ELR (cell line): ENCODE measurements at places on chromosomes 16 and 17.

GRCh38 chr17:65173284-65173793 is 36.2 kb downstream of the RGS9 start:
- DNase-seq, result peak; percentile 73

- DNase-seq, result peak; percentile 59
Observed at GRCh38 chr17:32007463-32008298, 498 bp downstream of the LRRC37B start.

DNA sequence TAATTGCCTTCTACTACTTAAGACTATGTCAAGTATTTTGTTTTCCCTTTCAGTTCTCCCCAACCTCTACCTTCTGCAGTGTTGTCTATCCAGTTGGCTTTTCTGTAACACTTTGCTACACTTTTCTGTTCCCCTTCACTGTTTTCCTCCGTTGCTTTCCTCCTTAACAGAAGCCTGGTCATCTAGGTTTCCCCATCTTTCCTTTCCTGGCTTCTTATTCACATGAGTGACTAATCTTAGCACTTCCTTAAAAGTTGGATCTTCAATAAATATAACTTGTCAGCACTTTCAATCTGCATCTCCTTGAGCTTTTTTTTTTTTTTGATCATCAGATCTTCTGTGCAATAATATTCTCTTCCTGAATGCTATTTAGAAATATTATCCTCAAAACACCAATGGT is 2.8 kb upstream of the SLFN11 start:
- peak; percentile 78 for DNase-seq

- no peak for DNase-seq
Observed at GRCh38 chr17:69820876-69821473, 254.1 kb upstream of the KCNJ16 start.

DNA sequence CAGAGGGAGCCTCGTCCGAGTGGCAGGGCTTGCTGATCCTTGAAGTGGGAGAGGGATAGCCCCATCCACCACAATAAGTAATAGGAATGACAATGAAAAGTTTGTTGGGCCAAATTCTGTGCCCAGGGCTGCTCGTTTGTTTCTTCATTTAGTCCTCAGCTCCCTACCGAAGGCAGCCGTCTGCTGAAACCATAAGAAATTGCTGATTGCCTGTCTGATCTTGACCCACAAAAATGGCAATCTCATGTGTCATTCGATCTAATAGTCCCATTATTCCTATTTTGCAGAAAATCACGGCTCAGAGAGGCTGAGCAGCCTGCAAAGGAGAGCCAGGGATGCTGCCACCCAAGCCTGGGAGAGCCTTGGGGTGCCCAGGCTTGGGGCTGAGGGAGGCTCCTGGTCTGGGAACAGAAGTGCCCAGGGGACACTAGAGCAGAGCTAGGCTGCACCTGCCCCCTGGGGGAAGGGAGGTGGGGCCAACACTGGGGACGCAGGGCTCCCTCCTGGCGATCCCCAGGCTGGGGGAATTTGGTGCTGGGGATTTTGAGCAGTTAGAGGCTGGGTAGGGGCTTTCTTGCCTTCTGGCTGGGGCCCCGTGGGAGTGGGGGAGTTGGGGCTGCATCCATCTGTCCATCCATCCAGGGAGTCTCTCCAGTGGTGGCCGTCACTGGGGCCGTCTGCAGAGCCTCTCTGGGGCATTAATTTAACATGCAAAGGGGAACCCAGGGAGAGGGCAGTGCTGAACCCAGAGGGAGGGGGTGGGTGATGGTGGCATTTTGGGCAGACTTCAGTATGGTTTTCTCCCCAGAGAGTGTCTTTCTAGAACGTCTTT is 53.5 kb downstream of the SOCS1 start:
- DNase-seq, result peak; percentile 83

GRCh38 chr17:80660527-80661198 is 116.0 kb downstream of the RPTOR start:
- DNase-seq, result no peak

- DNase-seq, result no peak
Observed at GRCh38 chr17:46124695-46125592, 68.3 kb downstream of the KANSL1 start.

GRCh38 chr17:57747221-57748017 is 2.3 kb upstream of the CCDC182 start:
- peak; percentile 76 for DNase-seq

DNA sequence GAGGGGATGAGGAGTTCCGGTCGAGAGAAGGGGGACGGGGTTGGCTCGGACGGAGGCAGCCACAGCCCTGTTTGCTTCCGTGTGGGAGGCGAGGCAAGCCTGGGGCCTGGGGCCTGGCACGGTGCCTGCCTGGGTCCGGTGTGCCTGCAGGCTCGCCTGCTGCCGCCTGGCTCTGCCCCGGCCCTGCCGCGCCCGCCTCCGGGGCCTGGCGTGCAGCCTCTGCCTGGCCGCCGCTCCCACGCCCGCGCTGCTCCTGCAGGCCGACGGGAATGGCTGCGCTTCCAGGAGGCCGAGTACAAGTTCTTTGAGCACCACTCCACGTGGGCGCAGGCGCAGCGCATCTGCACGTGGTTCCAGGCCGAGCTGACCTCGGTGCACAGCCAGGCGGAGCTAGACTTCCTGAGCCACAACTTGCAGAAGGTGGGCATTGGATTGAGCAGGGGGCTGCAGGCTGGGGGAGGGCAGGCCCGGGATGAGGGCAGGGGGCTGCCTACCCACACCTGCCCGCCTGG is 53.1 kb downstream of the MRC2 start:
- DNase-seq, result no peak

DNA sequence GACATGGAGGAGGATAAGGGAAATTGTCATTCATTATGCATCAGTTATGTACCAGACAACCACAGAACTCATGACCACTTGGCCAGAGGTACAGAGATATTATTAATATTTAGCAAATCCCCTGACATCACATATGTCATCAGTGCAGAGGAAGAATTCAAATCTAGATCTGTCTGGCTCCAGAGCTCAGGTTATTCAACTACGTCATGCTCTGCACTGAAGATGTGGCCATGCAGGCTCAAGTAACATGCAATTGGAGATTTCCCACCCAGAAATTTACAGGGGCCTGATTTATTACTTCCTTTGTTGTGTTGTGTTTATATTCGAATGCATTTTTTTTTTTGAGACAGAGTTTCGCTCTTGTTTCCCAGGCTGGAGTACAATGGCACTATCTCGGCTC is 224.3 kb downstream of the HS3ST4 start:
- no peak for DNase-seq

- peak; percentile 71 for DNase-seq
Observed at GRCh38 chr17:49035470-49036269, 38.5 kb downstream of the IGF2BP1 start.

GRCh38 chr17:27282054-27282551 is 11.8 kb upstream of the WSB1 start:
- DNase-seq, result no peak

GRCh38 chr17:28136923-28137322 is 94.4 kb downstream of the NLK start:
- no peak for DNase-seq

GRCh38 chr16:88326611-88327485 is 55.9 kb upstream of the ZNF469 start:
- no peak for DNase-seq

GRCh38 chr17:43092901-43093300 is 32.3 kb downstream of the BRCA1 start:
- DNase-seq, result no peak

GRCh38 chr16:69618307-69618706 is 52.5 kb downstream of the NFAT5 start:
- no peak for DNase-seq

DNA sequence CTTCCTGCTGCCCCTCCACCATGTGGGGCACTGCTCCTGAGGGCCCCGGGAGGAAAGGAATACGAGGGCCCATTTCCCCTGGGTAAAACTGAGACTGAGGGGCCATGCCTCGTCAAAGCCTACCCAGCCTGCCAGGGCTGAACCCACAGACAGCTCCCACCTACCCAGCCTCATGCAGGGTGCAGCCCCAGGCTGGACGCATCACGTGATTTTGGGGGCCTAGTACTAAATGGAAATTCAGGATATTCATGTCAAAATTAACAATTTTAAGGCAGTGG is 3.4 kb upstream of the OSGIN1 start:
- no peak for DNase-seq

DNA sequence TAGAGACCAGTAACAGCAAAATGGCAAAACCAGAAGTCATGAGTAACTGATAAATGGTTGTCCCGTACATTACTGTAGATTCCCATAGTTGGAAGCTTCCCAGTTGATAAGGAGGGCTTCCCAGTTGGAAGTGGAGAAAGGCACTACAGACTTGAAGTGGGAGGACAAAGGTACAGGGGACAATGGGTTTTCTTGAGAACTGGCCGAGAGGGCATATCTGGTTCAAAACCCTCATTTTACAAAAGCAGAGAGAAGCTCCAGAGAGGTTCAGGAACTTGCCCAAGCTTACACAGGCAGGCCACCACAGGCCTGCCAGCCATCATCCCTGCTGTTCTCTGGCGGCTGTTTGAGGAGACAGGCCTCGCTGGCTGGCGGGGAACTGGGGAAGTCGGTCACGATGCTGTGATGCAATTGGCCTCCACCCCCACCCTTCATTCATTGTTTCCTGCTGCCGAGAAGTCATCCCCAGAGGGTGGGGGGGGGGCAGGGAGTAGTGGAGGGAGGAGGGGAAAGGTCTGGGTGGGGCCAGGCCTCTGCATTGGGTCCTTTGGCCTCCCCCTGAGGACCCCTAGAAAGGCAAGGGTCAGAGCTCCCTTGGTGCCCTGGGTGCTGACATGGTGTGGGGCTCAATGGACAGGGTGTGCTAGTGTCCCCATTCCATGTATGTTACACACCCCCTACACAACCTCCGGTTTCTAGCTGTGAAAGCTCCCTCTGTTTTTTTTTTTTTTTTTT is 3.0 kb downstream of the UBALD2 start:
- peak; percentile 66 for DNase-seq

DNA sequence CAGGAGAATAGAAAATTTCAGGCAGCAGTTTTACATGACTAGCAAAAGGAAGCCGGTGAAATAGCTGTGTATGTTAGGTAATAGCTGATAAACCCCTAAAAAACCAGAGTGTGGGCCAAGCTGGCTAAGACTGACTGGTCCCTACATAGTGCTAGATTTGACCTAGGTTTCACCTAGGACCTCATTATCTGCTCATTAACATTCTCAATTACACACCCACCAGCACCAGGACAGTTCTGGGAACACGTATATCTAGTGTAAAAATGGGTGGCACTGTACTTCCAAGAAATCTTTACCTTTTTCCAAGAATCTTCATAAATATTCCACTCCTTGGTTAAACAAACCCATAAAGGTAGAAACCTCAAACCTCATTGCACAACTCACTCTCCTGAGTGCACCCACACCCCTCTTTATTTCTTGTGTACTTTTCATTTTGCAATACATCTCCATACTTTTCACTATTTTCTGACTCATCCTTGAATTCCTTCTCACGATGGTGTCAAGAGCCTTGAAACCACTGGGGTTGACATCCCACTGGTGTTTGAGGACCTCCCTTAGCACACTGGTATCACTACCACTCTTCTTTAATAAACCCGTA is 262.7 kb upstream of the KCNJ16 start:
- DNase-seq, result peak; percentile 21

DNA sequence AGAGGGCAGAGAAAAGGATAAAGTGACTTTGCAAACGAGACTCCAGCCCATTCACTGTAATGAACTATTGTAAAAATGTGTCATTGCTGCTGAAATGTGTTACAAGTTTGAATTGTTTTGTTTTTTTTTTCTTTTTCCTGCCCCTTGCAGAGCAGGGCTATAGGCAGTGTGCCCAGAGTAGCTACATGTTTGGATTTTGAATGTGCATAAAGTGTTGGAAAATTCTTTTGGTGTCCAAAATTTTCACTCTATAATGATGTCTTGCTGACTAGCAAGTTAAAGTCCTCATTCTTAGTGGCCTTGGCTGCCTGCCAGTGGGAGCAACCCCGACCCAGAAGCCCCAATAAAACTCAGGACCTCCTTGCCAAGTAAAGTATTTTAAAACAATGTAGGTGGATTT is 66.5 kb downstream of the IGF2BP1 start:
- no peak for DNase-seq

DNA sequence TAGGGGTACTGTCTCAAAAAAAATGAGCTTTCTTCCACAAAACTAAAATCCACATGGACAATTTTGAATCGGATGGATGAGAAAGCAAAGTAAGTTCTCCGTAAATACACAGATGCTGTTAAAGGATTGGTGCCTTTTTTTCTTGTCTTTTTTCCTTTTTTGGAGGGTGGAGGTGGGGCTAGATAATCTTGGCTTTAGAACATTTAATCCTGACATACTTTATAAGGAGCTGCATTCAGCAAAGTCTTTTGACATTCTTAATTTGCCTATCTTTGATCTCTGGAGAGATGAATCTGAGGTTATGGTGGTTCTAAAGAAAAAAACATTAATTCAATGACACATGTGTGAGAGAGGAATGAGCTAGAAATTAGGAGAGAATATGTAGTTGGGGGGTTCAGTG is 312.3 kb upstream of the KCNJ16 start:
- peak; percentile 24 for DNase-seq

- DNase-seq, result no peak
Observed at GRCh38 chr17:10742431-10742830, 12.6 kb upstream of the TMEM220 start.

DNA sequence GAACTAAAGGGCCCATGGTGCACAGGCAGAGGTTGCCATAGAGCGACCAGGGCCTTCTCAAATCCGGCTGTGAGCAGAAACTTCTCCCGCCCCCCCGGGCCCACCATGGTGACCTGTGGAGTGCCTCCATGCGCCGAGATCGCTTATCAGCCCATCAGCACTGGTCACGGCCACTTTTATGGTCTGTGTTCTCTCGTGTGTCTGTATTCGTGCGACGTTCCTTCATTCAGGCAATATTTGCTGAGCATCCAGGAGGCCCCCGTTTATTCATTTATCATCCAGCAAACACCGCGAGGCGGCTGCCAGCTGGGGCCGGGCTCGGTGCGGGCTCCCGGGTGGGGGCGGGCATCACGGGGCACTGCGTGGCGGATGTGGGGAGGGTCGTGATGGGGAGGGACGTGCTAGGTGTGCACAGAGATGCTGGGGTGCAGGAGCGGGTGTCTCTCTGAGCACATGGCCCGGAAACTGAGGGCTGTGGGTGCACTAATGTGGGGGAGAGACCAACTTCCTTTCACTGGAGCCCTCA is 88.0 kb upstream of the CBX4 start:
- DNase-seq, result no peak

DNA sequence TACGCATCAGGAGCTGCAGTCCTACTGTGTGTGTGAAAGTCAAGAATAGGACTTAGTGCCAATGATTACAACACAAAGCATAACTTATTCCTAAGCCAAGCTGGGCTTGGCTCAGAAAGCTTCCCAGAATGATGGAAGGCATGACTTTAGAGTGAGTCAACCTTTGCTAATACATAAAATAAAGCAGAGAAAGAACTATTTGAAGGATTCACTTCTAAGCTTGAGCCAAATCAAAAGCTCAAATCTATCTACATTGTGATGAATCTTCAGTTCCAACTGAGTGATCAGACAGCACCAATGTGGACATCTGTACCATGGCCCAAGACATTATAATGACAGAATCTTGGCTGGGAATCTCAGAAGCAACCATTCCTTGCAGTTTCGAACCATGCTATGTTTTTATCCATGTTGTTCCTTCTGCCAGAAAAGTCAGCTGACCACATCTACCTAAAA is 41.4 kb downstream of the SMG6 start:
- peak; percentile 79 for DNase-seq
